C1 segment of cervical spinal cord (tissue), 14 donors: ENCODE measurements at places on chromosomes 6 and 20.

- no peak for DNase-seq
Observed at GRCh38 chr6:13794184-13794583, 20.2 kb downstream of the MCUR1 start.

GRCh38 chr6:20467437-20467836 is 65.8 kb downstream of the E2F3 start:
- DNase-seq = no peak

- DNase-seq = peak; percentile 69
Observed at GRCh38 chr20:61288331-61288784, 36.3 kb downstream of the CDH4 start.

- DNase-seq = no peak
Observed at GRCh38 chr6:124470803-124471202, 491.4 kb upstream of the RNF217 start.

GRCh38 chr6:136923954-136924673 is 2.0 kb downstream of the SLC35D3 start:
- DNase-seq = no peak

DNA sequence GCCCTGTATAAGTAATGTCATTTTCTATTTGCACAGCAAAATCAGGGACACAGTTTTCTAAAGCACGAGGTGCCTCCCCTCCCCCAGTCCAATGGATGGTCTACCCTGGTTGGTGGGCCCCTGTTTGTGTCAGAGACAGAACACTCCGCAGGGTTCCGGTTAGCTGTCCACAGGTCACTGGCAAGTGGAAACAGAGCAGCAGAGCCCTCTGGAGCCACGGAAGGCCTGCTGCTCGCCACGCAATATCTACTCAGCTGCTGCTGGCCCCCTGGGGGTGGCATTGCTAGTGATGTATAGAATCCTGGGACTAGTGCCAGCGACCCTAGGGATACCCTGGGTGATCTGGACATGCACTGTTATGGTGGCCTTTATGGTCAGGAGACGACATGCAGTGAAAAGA is 50.4 kb downstream of the RIN2 start:
- no peak for DNase-seq

- DNase-seq = no peak
Observed at GRCh38 chr6:151215999-151216398, 23.8 kb upstream of the AKAP12 start.

DNA sequence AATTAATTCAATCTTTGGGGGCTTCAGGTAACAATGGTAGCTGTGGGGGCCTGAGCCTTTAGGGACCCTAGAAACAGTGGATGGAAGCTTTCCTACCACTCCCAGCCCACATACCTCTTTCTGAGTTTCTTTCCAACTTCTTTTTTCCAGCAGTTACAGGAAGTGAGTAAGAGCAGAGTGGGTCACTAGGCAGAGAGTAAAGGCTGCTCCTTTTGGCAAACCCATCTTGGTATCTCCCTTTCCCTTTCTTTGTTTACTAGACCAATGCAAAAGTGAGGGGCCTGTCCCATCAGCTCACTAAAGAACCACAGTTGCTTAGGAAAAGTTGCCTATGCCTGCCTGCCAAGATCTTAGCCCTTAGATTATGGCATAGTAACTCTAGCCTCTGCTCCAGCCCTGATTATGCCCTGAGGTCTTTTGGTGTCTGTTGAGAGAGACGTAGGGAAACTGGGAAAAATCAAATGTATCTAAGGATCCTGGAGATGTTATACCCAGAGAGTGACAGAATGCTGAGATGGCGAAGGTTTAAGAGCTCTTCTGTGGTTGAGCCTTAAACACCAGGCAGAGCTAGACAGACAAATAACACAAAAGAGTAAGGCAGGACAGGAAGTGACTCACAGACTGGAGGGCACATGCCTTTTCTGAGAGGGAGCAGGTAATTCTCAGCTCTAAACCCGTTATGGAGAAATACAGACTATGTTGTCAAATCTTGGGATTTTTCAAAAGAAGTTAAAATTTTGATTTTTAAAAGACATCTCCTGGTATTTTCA is 31.3 kb downstream of the TRMT6 start:
- DNase-seq = no peak

DNA sequence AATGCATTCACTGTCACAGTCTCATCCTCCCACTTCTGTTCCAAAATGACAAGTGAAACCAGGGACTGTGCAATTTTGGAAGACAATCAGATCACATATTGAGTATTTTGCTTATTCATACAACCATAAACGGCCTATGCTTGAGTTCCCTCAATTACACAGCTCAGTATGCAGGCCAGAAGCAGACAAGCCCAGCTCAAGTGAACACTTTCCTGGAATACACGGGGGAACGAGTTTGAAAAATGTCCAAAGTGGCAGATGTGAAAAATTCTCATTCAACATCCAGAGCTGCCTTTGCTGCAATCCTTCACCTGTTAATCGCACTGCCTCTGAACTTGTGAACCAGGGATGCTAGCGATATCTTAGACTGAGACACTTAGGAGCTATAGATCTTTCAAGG is 190.2 kb downstream of the COL9A1 start:
- DNase-seq = no peak

DNA sequence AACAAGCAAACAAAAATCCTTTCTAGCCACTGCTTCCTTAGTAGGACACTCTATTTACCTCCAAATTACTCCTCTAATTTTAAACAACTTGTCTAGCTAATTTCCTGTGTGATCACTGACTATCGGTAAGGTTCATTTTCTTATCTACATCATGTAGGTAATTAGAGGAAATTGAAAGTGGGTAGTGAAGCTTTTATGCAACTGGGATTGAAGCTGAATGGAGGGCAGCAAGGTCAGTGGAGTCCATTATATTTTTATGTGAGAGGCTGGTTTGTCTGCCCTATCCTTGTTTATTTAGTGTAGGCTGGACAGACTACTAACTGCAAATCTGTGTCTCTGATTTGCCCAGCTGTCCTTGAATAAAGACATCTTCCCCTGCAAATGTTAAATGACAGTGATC is 88.5 kb upstream of the SIM1 start:
- no peak for DNase-seq

- no peak for DNase-seq
Observed at GRCh38 chr6:43078691-43079090, 2.6 kb downstream of the PTK7 start.

- DNase-seq = no peak
Observed at GRCh38 chr6:8336406-8337057, 98.8 kb downstream of the SLC35B3 start.

DNA sequence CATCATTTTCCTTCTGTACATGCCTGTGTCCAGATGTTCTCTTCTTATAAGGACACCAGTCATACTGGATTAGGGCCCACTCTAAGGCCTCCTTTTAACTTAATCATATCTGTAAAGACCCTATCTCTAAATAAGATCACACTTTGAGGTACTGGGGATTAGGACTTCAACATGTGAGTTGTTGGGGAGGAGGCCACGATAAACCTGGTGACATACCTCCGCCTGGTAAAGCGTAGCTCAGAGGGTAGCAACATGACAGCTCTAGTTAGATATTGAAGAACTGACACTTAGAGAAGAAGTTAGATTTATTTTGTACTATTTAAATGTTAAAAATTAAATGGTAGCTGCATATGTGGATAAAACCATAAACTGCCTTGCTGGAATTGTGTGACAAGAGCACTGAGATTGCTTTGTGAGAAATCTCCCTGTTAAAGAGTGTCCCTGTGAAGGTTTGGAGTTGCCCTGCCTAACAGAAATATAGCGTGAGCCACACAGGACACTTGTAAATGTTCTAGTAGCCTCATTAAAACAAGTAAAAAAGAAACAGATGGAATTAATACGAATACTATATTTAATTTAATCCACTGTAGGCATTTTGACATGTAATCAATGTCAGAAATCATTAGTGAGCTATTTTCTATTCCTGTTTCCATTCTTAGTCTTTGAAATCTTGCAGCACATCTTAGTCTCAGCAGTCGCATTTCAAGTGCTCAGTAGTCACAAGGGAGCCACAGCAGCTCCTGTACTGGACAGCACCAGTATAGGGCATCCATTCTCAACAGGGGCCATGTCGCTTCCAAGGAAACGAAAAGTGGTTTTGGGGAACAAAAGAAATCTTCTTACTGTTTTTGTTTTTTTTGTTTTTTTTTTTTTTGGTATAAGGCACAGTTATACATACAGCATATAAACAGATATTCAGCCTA is 13.4 kb downstream of the PLCB1 start:
- no peak for DNase-seq

GRCh38 chr20:33263784-33264183 is 19.2 kb upstream of the BPIFB1 start:
- DNase-seq = no peak

DNA sequence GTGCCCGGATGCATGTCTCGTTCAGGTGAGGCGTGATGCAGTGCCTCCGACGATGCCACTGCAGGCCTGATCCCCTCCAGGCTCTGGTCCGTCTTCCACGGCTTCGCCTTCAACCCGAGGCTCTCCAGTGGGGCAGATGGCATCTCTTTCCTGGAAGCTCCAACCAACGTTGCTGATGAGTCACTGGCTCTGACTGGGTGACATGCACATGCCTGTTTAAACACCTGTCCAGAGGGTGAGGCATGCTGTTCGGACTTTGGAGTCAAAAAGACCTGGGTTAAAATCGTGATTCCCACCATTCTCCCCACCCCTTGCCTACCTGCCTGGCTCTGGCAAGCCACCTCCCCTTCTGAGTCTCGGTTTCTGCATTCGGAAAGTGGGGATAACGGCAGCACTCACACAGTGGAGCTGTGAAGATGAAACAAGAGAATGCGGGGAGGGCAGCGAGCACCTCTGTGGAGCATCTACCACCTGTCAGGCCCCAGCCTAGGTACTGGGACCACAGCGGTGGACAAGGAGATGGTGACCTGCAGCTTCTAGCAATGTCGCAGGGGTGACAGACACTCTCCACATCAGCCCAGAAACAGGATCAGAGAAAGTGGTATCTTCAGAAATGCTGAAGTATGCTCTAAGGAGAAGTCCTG is 8.5 kb upstream of the EDN3 start:
- DNase-seq = no peak

GRCh38 chr6:137002505-137002904 is 42.3 kb downstream of the IL20RA start:
- no peak for DNase-seq

DNA sequence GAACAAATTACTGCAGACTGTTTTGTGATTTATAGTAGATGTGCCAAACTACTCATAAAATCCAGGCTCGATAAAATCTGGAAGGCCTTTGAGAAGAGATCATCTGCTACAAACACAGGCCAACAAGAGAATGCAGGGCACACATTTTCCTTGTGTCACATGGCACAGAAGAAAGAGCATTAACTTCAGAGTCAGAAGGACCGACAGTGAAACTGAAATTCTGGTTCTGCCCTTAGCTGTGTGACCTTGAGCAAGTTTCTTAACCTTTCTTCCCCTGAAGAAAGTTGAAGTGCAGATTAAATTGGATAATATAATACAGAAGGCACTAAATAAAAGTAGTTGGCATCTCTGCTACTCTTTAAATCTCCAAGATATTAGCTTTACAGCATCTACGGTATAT is 338.4 kb upstream of the IRAK1BP1 start:
- DNase-seq = no peak

DNA sequence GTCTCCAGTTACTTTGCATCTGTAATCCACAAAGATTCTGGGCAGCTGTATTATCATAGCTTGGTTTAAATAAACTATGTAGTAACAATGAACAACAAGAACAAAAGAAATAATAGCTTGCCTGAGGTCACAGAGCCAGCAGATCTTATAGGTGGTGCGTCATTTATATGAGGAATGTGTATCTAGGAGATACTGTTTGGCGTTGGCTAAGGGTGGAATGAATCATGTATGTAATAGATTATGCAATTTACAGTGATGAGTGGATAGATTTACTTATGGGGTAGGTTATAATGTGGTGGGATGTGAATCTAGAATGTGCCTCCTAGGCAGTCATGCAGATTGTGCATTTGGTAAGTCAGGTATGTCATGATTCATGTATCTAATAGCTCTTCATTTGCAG is 42.8 kb downstream of the HNF4A start:
- no peak for DNase-seq

- DNase-seq = no peak
Observed at GRCh38 chr20:8121666-8122065, 10.4 kb upstream of the PLCB1 start.

DNA sequence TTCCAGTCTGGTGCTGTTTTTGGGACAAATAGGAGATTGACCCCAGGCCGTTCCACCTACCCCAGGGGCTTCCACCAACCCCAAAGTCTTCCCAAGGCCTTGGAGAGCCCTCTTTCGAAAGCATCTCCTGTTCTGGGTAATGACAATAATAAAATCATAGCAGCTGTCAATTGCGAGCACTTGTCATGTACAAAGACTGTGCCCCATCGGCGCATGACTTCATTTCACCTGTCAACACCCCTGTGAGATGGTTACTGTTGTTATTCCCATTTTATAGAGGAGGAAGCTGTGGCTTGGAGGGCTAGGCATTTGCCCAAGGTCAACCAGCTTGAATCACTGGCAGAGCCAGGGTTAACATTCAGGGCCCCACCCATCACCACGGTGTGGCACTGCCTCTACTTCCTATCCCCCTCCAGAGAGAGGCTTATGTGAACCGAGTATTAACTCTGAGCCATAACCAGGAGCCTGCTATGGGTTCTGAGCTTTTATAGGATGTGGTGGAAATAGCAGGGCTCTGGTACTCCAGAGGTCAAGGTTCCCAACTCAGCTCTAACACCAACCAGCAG is 51.2 kb downstream of the HNF4A start:
- no peak for DNase-seq

DNA sequence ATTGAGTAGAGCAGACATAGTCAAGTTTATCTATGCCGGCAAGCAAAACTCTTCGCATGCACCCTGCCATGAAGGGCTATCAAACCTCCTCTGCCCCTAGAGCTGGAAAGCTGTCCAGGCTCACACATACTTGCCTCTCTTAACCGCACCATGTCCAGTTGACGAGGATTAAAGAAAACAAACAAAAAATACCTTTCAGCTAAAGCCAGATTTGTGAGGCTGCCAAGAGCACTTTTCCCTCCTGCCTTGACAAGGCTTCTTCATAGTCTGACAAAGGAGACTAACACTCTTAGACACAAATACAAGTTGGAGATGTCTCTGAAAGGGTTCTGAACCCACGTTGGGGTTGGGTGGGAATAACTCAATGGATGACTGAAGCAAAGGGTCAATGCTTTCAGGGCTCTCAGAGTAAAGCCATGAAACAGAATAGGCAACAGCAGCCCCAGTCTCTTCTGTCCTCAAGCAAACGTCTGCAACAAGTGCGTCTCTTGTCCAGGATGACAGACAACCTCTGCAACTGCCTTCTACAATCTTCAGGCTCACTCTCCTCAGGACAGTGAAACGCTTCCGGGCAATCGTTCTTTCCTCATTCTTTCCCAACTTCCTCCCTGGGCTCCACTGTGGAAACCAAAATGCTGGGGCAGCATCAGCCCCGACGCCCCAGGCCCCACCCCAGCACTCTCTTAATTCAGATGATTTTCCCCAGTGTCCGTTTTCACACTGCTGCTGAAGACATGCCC is 57.8 kb downstream of the AGPAT4 start:
- no peak for DNase-seq

- no peak for DNase-seq
Observed at GRCh38 chr6:161437851-161438250, 164.0 kb upstream of the AGPAT4 start.

GRCh38 chr6:156029286-156029985 is 573.8 kb upstream of the NOX3 start:
- DNase-seq = no peak
